ENCODE measurements at places on chromosomes 7 and 10.
A peak's percentile ranks its signal among the peaks of the same experiment; 100 is the strongest.

- DNase-seq, result no peak
These were observed 33.0 kb downstream of the LRRC72 start for GRCh38 chr7:16559497-16560179.

DNA sequence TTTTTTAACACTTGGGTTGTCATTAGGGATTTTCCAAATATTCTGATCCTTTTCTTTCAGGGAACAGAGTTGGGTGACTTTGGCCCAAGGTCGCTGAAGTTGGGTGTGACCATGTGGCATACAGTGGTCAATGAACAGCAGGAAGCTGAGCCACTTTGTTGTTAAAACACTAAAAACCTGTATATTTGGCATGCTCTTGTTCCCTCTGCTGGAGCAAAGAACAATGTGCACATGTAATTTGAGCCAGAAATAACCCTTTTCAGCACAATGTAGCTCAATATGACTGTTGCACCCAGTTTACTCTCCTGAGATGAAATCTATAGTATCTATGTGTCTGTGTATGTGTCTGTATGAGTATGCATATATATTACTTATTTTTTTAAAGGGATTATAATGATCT, 74.9 kb downstream of the ADCYAP1R1 start:
- no peak for DNase-seq

- DNase-seq, result peak; percentile 66
These were observed at the start of gene TLX1 for GRCh38 chr10:101130984-101131961. TLX1 (plus strand) TSS chr10:101131300; CDS start chr10:101131542, 242 bp downstream.

GRCh38 chr10:49629431-49629881, 15.6 kb downstream of the CHAT start:
- no peak for DNase-seq

DNA sequence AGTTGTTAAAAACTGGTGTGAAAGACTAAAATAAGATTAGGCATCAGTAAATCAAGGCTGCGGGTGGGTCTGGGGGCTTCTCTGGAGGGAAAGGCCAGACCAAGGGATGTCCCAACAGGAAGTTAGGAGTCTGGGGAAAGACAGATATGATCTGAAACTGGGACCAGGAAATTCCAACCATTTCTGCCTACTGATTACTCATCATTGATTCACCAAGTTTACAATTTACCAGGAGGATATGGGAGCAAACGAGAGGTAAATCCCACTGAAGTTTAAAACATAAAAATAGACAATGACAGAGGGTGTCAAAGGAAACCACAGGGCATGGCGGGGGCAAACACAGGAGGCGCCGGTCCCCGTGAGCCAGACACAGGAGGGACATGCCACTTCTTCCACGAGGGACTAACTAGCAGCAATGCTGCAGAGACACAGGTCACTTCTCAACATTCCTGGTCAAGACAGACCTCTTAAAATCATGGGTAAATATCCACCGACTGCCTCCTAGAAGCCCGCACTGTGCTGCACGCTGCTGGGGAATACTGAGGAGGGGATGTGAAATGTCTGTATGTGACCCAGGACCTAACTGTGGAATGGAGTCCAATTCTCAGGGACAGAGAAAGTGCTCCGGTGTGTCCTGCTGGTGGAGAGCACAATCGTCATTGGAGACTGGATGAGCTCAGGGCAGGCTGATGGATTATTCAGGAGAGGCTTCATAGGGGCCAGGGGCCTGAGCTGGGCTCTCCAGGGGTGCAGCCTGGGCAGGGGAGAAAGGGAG, 153.4 kb upstream of the KLF14 start:
- DNase-seq, result no peak

- no peak for DNase-seq
These were observed 193.6 kb downstream of the JCAD start for GRCh38 chr10:29865700-29866355.

DNA sequence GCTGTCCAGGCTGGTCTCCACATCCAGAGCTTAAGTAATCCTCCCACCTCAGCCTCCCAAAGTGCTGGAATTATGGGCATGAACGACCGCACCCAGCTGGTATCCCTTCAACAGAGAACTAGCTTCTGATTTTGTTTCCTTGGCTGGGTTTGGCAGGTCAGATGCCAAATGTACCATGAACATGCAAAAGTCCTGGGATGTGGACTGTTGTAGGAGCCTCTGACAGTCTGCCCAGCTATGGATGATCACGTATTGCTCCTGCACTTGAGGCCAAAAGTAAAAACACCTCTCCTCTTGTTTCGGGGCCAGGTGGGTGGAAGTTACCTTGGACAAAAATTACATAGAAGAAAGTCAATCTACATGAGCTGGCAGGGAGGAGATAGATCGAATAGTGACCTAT, 699.5 kb downstream of the TYW1 start:
- DNase-seq, result peak; percentile 77

DNA sequence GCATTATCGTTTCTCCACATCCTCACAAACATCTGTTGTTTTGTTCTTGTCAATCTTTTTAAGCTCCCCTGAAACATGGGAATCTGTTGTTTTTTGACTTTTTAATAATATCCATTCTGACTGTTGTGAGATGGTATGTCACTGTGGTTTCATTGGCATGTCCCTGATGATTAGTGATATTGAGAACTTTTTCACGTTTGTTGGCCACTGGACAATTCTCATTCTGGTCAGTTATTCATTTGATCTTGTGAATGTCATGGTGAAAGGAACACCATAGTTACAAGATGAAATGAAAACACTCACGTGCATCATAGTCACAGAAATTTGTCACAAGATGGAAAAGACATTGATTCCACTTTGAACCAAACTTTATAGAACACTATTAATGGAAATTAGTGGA, 20.5 kb upstream of the SGCE start:
- DNase-seq, result no peak

DNA sequence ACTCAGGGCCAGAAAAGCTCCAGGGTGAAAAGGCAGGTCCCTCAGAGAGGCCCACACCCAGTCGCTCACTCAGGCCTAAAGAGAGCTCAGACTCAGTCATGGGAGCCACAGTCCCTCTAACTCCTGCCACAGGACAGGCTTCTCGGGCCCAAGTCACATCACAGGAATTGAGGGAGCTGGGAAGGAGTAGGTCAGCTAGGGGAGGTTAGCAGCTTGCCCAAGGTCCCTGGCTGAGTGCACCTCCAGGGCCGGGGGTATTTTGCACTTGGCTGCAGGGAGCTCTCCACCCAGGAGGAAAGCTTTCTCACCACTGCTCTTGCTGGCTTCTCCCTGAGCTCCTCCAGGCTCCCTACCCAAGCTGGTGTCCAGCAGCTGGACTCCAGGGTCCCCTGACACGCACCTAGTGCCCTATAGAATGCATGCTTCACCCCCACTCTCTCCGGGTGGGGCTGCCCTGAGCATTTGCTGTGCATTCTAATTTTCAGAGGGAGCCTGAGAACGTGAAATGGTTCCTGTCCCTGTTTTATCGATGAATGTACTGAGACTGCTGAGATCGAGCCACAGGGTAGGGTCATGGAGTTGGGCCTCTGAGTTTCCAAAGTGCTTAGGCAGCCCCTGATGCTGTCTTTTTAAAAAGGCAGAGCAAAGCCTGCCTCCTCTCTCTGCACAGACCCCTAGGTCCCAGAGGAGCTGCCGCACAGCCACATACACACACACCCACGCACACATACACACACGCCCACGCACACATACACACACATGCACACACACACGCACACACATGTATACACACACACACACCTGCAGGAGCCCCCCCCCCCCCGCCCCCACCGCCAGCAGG, 37.9 kb upstream of the RET start:
- peak; percentile 27 for DNase-seq

- DNase-seq, result no peak
These were observed 137.0 kb downstream of the PTPRN2 start for GRCh38 chr7:158450476-158451124.

- no peak for DNase-seq
These were observed 42.8 kb downstream of the RBM20 start for GRCh38 chr10:110686949-110687348.

- no peak for DNase-seq
These were observed 51.6 kb downstream of the AKR1B1 start for GRCh38 chr7:134407311-134407710.

DNA sequence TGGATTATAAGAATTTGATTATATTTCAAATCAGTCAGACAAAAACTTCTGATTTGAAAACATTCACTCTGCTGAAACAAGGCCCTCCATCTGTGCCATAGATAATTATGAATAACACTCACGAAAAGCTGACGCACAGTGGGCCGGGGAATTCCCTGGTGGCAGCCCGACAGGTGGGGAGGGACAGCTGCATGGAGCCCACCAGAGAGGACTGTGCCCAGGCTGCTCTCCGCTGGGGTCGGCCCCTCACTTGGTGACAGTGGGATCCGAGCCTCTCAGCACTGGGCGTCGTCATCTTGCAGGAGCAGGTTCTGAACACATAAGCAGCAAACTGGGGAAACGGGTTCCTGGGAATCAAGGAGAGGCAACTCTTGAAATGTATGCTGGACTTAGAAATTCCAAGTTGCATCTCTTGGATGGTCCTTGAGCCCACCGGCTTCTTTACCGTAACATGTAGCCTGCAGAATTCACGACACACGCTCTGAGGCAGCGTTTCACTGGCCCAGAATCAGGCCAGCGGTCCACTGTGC, 41.4 kb downstream of the AFAP1L2 start:
- DNase-seq, result no peak

DNA sequence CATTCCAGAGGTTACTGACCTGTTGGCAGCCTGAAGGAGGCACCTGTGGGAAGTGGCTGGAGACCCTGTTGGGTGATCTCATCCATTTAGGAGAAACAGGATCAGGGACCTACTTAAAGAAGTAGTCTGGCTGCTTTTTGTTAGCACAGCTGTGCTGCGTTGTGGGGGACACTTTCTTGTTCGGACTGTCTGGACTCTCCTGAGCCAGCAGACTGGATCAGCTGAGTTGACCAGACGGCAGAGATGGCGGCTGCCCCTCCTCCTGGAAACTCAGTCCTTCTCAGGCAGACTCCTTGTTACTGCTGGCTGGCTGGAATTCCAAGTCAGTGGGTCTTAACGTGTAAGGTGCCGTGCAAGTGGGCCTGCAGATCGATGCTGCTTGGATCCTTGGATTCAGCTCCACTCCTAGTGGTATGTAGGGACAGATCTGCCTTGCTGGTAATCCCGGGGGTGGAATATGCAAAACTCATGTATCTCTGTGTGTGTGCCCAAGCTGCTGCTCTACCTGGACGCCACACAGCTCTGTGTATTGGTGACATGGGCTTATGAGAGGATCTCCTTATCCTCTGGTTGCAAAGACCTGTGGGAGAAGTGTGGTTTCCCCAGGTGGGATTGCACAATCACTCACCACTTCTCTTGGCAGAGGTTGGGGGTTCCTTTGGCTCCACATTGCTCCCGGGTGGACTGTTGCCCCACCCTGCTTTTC, 87.3 kb downstream of the CCSER2 start:
- peak; percentile 71 for DNase-seq

DNA sequence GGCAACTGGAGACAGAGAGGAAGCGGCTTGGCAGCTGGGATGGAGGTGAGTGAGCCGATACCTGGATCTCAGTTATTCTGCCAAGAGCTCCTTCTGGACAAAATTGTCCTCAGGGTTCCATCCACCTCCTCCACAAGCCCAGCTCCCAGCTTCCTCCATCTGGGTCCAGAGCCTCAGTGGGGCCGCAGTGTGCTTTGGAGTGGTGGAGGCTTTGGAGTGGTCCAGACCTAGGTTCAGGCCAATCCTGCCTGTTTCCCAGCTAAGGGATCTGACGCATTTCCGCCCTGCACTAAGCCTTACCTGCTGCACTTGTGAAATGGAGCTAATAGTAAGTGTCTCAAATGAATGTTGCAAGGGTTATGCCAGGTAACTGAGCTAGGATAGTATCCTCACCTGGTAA, 355.7 kb upstream of the SHH start:
- DNase-seq, result peak; percentile 23

- DNase-seq, result no peak
These were observed 94.1 kb downstream of the PFKFB3 start for GRCh38 chr10:6296828-6297251.

DNA sequence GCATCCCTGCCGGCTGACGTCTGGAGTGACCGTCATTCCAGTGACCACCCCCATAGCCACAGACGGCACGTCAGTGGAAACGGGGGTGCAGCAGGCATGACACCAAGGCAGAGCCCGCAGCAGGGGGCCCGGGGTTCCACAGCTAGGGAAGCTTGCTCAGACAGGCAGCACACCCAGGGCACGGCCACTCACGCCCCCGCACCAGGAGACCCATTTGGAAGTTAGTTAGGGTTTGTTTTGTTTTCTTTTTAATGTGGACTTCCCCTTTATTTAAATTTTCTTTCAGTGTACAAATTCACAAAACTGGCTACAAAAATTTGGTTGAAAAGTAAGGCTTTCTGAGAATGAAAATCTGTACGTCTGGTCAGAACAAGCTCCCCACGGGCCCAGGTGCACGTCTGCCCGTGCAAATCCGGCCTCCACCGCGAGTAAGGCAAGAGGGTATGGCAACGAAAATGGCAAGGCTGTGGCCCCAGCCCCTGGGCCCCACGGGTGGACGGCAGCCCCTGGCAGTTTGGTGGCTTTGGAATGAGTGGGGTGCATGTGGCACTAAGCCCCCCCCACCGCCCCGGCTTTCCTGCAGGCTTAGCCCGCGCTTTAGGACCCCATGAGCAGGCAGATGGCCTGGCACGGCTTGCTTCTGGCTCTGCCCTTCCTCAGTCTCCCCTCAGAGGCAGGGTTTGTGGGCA, 124.2 kb downstream of the FAM53B start:
- DNase-seq, result no peak

- DNase-seq, result no peak
These were observed 45.8 kb downstream of the CHST15 start for GRCh38 chr10:124047427-124048152.

DNA sequence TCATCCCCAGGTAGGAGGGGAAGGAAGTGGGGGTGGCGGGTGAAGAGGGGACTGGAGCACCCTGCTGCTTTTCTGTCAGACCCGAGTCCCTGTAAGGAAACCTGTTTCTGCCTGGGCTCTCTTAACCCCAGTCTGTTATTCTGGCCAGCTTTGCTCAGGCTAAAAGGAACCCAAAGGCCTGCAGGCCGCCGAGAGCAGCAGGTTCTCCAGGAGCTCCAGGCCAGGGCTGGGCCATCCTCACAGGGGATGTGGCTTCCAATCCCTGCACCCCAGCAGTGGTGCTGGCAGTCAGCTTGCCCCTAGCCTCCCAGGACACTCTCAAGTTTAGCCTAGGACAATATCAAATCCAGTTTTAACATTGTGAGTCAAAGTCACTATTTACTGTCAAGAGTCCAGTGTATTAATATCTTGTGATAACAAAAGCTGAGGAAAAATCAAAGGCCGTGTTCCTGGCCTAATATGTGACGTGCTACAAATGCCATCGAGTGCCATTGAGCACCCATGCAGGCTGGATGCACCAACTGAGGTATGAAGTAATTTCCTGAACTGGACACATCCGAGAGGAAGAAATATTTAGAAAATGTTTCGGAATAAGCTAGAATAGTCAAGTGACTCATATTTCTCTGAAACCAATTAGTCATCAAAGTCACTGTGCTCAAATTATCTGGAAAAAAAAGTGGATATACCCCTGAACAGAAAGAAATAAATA, 7.0 kb downstream of the PKD1L1 start:
- DNase-seq, result no peak

Data from left lobe of liver (tissue), 2 donors.